ENCODE measurements at places on chromosomes 7 and 10.

- no peak for DNase-seq
Observed at GRCh38 chr7:15686957-15687545, 568 bp upstream of the MEOX2 start.

DNA sequence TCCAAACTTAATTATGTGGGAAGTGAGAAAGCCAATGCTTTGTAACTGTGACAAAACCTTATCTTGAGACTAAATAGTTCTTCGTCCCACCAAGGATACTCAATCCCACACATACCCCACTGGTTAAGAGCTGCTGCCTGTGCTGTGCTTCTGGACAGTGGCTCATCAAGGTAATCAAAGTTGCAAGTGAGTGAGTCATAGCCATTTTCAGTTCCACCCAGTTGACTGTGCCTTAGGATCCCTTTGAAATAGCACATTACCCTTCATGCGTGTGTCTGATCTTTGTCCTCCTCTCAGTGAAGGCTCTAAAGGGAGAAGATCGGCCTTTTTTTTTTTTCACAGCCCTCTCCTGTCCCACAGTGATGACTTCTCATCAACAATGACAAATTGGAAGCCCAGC, 706.0 kb upstream of the AUTS2 start:
- DNase-seq: no peak

- no peak for DNase-seq
Observed at GRCh38 chr7:38870147-38870546, 38.8 kb downstream of the VPS41 start.

DNA sequence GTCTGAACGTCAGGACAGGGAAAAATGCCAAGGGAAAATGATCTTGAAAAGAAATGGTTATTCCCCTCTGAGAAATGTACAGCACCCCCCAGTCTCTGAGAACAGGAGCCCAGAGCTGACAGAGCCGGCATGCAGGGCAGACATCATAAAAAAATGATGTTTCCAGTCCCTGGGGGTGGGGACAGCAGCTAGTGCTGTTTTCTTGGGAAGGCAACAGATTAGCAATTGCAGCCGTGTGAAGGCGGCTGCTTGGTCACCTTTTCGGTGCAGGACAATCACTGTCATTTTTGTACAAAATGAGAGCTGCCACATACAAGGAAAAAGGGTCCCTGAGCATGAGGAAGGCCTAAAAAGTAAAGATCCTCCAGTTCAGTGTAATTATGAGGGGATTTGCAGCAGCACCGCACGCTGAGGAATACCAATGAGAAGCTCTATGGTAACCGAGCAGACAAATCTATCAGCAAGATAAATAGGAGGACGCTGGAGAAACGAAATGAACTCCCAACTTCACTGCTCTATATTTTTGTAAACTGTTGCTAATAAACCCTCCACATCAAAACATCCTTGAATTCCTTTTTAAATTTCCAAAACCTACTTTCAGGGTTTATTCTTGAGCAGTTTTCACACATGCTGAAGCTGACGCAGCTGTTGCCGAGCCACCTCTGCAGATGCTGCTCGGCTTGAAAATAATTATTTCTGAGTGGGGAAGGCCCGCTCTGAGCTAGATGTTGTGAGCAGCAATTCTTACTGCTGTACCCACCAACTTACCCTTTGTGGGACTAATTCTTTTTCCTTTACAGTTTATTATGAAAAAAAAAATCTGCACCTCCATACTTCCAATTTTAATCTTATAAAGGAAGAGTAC, 98.2 kb upstream of the NEBL start:
- DNase-seq: no peak

DNA sequence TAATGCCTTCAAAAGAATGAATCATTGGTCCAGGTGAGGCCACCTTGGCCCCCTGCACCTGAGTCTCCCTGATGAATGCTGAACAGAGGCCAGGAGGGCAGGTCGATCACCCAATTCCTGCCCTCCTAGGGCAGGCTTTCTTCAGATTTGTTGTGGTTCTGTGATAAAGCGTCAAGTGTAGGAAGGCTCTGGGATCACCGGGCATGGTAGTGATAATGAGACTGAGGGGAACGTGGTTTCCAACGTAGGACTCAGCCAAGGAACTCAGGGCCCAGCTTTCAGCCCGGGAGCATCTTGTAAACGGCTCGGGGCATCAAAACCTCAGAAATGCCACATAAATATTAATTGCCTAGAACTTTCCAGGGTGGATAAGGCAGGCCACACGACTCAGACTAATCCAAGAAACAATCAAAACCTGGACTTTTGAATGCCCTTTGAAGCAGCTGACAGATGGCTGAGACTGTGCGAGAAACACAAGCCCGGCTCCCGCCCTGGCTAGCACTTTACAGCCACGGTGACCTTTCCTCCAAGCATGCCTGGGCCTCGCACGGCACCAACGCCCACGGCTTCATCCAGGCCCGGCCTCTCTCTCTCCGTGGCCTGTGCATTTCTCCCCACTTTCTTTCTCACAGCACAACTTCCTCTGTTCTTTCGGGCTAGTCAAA, 239.3 kb upstream of the GRB10 start:
- no peak for DNase-seq

DNA sequence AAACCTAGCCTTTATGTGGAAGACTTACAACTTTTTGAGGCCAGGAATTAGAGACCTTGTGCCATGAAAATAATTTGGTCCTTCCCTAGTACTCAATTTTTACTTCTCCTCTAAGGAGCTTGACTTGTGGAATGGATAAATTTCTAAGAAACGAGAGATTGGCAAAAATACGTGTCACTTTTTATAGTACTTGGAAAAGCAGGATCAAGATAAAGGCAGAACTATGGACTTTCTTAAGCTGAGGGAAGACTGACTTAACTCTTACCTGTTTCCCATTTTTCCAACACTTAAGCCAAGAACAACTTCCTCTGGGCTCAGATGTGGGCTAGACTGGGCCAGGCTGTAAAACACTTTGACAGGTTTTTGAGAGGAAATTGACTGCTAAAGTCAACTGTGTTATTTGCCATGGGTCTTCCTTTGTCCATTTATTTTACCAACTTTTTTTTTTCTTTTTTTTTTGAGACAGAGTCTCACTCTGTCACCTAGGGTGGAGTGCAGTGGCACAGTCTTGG, 2.0 kb upstream of the WBP1L start:
- DNase-seq: no peak

- no peak for DNase-seq
Observed at GRCh38 chr7:5380350-5381070, 43.1 kb downstream of the TNRC18 start.

GRCh38 chr10:72332423-72333111, 22.2 kb downstream of the DNAJB12 start:
- DNase-seq: no peak

DNA sequence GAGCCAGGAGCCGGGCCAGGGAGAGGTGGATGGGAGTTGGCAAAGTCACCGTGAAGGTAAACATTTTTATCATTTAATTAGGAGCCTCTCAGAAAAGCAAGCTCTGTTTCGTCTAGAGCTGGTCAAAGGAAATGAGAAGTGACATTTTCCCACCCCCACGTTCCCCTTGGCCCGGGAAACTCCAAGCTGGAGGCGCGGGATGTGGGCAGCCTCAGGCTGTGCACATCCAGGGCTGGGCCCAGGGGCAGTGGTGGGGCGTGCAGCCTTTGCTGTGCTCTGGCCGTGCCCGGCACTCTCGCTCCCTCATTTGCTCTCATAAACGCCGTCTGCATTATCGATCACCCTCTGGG, 135.6 kb upstream of the RET start:
- DNase-seq: no peak

DNA sequence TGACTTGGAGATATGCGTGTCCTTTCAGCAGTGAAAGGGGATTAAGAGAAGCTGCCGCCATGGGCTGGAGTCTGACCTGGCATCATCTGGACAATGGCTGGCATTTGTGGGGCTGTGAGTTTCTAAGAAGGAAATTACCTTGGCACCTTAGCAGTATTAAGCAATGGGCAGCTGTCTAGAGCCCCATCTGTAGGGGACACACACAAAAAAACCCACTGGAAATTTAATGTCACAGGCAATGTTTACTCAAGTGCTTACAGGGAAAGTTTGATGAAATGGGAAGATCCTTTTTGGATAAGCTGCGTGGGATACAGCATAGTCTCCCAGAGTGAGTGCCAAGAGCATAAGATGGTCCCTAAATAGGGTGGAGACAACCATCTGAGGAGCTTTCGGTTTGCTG, 25.0 kb downstream of the ADRA2A start:
- no peak for DNase-seq

GRCh38 chr10:22437620-22438588, 92.6 kb downstream of the SPAG6 start:
- peak; percentile 43 for DNase-seq

- no peak for DNase-seq
Observed at GRCh38 chr7:84226759-84227158, 32.2 kb upstream of the SEMA3A start.

DNA sequence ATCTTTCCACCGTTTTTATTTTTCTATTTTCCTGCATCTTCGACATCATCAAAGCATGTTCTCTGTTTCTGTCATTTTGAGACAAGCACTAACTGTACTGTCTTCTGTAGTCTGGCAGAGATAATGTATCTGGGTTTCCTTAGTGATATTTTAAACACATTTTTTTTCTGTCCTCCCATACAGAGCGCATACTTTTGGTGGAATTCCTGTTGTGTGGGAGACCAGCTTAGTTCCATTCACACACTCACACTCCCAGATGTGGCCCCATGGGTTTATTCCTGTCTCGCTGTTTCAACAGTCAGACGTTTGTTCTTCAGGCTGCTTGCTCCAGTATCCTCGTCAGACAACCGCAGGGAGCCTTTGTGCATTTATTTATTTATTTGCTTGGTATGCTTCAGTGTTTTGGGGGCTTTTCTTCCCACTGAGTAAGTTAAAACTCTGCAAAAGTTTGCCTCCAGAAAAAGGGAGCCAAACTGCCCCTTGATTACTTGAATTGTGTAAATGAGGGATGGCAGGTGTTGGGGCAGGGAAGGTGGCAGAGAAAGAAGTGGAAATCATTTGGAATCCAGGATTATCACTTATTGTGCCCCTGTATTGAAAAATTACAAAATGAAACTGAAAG, 456.8 kb upstream of the KLF6 start:
- DNase-seq: no peak

DNA sequence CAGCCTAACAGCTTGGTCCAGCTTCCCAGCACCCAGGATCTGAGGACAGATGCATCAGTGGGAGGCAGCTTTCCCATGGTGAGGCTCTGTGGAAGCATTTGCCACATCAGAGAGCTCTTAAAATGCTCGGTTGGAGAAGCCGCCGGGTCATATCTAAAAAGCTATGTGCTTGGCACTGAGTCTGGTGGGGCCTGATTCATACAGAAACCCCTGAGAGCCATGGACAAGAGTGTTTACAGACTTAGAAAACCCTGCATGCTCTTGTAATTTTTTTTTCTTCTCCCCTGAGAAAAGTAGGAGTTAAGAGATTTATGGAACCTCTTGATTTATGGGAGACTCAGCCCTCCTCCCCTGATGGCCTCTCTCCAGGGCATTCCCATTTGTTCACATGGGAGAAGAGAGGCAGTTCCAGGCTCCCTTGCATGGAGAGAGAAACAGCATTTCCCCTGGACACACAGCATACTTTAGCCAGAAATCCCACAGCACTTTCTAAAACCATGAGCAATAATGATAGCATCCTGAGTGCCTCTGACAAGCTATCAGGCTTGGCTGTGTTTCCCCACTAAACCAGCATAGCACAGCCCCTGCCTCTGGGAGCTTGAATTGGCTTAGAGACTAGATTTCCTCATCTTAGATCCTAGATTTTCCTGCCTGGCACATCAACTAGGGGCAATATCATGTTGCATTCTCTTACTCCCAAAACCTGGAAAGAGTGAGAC, 322.1 kb upstream of the AUTS2 start:
- DNase-seq: no peak

DNA sequence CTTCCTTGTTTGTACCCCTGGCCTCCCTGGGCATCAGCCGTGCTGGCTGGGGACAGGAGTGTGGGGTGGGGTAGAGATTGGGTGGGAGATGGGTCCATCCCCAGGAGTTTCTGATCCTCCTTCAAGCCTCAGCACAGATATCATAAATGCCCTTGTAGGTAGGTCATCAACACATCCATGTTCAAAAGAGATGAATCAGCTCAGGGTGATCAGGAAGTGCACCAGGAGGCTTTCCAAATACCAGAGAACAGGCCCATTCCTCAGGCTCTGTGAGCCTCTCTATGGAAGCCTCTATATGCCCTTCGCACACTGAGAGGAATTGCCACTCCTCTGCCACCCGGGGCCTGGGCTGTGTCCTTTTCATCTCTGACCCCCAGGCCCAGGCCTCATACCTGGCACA, 31.9 kb upstream of the ADCYAP1R1 start:
- no peak for DNase-seq

DNA sequence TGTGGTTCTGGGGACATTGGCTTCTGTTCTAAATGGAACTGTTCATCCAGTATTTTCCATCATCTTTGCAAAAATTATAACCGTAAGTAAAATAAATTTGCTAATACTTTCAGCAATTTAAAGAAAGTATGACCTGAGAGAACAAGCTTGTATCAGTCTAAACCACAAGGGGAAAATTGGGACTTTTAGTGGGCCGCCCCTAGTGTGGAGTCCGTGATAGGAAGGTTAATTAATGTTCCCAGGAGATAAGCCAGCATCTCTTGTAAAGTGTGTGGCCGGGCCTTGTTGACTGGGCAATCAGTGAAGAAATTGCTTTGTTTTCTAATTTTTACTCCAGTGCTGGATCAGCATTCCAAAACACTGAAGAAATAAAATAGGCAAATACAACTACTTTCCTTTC, 83.0 kb downstream of the ABCB5 start:
- no peak for DNase-seq

DNA sequence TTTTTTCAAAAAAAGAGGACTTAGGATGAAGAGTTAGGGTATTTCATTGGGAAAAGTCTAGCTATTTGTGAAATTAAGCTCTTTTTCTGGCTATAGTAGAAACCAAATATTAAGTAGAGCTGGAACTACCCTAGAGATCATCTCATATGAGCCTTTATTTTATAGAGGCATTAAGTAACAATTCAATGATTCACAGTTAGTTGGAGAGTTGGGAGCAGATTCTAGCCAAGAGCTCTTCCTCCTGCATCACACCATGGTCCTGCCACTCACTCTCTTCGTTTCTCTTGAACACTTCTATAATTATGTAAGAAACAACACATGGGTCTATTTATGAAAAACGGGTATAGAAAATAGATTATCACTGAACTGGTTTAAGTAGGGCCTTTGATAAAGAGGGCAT, 76.1 kb upstream of the ANK3 start:
- no peak for DNase-seq

DNA sequence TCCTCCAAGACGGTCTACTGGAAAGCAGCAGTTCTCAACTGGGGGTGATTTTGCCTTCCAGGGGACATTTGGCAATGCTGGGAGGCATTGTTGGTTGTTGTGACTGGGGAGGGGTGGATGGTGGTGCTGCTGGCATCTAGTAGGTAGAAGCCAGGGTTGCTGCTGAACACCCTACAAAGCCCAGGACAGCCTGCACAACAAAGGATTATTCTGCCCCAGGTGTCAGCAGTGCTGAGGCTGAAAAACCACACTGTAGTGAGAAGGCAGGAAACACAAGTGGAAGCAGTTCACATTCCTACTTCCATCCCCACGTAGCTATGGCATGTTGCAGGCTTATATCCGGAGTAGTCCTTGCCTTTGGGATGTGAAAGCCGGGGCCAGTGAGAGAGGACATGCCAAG, 86.9 kb downstream of the AOAH start:
- DNase-seq: no peak
